ENCODE measurements at places on chromosomes 5 and 9.

DNA sequence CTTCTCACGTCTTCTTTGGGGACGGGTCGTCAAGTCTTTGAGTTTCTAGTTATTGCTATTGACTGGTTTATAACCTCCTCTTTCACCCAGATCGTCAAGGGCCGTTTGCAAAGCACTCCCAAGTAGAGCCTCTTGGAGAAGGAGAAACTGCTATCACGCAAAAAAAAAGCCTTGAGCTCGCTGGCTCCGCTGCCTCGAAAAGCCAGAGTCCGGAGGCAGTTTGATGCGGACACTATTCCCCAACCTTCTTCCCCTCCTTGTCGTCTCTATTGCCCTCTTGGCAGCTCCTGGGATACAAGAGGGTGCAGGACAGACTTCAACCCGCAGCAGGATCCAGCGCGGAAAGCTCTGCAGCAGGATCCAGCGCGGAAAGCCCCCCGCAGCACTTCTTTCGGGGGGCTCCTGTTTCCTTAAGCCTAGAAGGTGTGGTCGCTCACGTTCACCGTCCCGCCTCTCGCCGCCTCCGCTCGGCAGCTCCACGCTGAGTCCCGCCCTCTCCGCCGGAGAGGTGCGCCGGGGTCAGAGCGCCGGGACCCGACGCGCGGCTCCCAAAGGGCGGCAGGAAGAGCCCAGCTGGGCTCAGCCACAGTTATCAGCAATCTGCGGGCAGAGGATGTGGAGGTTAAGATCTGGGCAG, at the start of gene PCDHAC1:
Gene PCDHAC1, plus strand, starts transcription at position 494 of the 637 bp plus-strand sequence. CDS start 594 bp downstream, outside the sequence.
- DNase-seq = no peak

DNA sequence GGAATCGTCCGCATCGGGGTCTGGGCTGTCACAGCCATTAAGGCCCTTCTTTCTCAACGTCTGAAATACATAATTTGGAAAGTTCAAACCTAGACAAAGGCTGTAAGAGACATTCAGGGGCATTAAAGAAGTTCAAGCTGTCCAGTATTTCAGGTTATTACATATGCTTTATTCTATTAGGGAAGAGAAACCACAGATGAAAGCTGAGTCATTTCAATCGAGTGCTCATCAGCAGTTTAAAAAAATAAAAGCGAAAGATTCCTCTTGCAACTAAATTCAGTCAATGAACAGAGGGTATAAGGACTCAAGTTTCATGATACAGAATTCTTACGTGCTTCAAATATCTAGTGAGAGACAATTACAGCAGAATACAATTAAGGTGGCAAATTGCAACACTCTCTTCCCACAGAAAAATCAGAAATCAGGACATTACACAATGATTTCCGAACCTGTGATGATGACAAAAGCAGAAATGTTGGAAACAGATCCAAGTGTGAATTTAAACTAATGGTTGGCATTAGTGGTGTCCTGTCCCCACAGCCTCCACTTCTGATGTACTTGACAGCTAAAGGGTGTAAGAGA, 121.6 kb downstream of the MEF2C start:
- DNase-seq = peak; percentile 15

- DNase-seq = no peak
These were observed 9.8 kb upstream of the TRAF2 start for GRCh38 chr9:136876476-136876875.

- DNase-seq = no peak
These were observed 8.0 kb downstream of the RGS3 start for GRCh38 chr9:113471566-113471965.

DNA sequence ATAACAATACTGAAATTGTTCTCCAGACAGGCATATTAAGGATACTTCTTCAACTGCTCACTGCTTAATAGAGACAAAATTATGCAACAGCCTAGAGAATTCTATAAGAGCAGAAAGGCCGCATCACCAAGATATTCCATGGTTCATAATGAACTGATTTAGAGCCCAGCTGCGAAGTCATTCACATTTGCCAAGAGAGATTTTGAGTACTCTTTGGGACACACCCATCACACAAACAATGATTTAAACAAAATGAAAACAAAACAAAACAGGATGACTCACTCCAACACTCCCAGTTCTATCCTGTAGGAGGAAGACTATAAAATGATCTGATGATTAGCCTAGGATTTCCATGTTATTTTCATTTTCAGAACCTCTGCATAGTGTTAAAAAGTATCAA, 145.7 kb upstream of the GNA14 start:
- peak; percentile 39 for DNase-seq

DNA sequence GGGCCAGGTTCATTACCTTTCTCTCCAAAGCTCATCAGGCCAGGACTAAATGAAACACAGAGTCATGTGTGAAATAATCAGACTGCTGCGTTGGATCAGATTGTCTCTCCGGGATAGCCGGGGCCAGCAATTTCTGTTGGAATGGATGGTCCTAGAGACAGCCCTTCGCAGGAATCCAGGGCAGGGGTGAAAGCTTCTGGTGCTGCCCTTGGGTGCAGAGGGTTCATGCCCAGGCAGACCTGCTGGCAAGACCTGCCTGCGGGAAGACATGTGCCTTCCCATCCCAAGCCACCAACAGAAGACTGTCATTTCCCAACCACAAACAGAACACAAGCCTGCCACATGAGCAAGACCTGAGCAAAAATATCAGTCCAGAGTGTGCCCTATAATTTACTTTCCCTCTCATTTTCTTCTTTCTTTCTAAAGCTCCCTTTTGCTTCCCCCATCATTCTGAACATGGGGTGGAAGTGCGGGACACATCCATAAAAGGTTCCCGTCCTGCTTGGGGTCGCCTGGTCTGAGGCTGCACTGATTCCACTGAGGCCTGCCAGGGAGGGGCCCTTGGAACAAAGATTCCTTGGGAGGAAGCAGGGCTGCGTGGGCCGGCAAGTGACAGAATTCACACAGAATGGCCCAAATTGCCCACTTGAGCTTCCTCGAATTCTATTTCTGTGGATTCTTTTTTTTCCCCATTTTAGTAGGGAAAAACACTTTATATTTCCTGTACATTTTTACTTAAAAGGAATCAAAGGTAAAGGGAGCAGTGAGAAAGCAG, 57.3 kb downstream of the UBE2QL1 start:
- no peak for DNase-seq

GRCh38 chr5:77230727-77231470, 20.4 kb downstream of the PDE8B start:
- DNase-seq = peak; percentile 34

GRCh38 chr5:139438707-139439012, 665 bp downstream of the DNAJC18 start:
- DNase-seq = no peak

GRCh38 chr9:116700882-116701865, 14.1 kb downstream of the TRIM32 start:
- no peak for DNase-seq
